T-helper 1 cell (primary cell): ENCODE measurements at places on chromosomes 2 and 18.

DNA sequence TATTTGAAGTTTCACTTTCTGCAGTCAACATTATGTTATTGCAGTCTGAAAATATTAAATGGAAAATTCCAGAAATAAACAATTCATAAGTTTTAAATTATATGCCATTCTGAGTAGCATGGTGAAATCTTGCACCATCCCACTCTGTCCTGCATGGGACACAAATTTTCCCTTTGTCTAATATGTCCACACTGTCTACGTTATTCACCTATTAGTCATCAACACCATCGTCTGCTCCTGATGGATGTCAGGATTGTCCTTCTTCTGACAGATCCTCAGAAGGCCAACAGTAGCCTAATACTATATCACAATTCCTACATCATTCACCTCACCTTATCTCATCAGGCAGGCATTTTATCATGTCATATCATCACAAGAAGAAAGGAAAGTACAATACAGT, 163.1 kb downstream of the TXNL1 start:
- DNase-seq, result no peak

- DNase-seq, result no peak
Measured at GRCh38 chr18:50853863-50854271, 25.1 kb upstream of the ME2 start.

DNA sequence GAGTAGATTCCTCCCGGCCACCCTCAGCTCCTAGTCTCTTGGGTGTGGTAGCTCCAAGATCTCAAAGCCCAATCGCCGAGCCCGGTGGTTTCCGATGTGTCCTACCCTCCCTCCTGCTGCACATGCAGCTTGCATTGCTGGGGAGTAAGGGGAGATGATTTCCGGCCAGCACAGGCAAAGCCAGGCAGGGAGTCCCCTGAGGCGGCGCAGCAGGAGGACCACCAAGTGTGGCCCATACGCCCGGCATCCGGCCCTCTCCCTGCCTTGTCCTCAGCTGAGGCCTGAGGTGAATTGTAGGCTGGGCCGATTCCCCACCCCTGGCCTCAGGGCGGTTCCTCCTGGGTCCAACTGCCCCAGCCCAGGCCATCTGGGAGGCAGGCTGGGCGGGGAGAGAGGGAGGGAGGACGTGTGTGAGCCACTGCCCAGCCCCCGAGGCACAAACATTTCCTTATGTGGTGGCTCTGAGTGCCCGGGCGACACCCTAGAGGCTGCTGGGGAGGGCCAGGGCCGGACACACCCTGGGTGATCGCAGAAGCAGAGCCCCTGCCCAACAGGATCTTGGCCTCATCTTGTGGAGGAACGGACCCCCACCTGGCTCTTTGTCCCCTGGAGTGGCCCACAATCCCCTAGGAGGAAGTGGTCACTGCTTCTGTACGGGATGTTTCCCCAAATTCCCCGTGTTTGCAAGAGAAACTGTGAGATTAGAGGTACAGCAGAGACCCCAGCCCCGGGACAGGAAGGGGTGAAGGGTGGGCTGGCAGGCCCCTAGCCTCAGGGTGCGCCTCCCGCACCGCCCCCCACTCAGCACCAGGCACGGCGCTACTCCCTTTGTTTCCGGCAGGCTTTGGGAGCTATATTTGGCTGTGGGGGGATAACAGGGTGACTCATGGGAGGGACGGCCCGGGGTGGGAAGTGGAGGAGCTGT, 41.9 kb upstream of the PTMA start:
- DNase-seq, result no peak

DNA sequence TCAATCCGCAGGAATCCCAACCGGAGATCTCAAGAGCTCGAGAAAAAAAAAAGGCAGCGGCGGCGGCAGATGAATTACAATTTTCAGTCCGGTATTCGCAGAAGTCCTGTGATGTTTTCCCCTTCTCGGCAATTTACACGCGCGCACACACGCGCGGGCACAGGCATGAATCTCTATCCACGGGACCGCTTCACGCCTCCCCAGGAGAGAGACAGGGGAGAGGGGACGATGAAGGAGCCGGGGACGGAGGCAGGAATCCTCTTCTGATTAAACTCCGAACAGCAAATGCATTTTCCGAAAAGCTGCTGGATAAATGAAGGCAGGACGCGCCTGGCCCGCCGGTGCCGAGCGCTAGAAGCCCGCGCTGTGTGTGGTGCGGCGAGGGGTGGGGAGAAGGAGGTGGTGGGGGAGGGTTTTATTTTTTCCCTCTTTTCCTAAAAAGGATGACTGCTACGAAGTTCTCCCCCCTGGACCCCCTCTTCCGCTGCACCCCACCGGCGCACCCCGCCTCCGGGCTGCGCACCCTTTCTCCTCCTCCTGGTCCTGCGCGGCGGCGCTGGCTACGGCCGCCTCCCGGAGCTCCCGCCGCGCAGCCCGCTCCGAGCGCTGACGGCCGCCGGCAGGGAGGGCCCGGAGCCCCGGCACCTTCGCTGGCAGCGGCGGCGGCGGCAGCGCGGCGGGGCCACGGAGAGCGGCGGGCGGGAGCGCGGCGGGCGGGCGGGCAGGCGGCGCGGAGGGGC, at the start of gene BCL2:
BCL2 (minus strand) TSS at position 387 of the 740 bp plus-strand sequence.
- peak; percentile 60 for DNase-seq

GRCh38 chr2:154466226-154466625, 232.3 kb upstream of the KCNJ3 start:
- no peak for DNase-seq

- no peak for DNase-seq
Measured at GRCh38 chr2:216956820-216957493, 97.1 kb upstream of the TNP1 start.

- DNase-seq, result no peak
Measured at GRCh38 chr2:112073875-112074274, 18.8 kb downstream of the TMEM87B start.

GRCh38 chr18:69397096-69397495, 3.6 kb upstream of the DOK6 start:
- no peak for DNase-seq

GRCh38 chr2:186199029-186199428, 287.0 kb upstream of the ZC3H15 start:
- no peak for DNase-seq

- DNase-seq, result no peak
Measured at GRCh38 chr2:16607301-16607700, 58.3 kb downstream of the CYRIA start.

GRCh38 chr2:173434762-173435569, 80.3 kb downstream of the CDCA7 start:
- DNase-seq, result no peak

- no peak for DNase-seq
Measured at GRCh38 chr18:22694954-22695353, 238.2 kb upstream of the RBBP8 start.

DNA sequence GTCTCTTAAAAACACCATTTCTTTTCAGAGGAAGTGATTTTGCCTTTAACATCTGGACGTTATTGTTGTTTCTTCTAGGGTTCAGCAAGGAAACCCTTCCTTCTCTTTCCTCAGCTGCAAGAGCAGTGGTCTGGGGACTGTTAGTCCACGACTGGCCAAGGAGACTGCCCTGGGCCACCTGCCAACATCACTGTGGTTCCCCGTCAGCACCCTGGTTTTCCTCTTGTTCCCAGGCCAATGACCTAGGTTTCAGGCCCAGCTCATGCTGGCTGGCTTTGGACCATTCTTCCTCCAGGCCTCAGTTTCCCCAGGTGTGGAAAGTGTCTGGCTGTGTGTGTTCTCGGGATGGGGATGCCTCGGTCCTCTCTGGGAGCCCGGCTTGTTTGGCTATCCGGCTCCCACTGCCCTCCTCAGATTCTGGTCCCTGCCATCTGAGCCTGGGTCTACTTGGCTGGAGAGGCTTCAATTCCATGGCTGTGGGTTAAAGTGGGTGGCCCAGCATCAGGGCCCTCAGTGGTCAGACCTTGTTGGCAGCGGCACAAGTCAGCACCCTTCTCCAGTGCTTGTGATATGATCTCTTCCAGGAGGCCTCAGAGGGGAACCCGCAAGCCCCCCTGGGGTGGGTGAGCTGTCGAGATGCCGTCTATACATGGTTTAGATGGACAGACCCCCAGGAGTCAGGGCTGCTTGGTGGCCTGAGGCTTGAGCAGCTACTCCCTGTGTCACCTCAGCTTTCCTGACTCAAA, 234.3 kb upstream of the HS6ST1 start:
- no peak for DNase-seq

DNA sequence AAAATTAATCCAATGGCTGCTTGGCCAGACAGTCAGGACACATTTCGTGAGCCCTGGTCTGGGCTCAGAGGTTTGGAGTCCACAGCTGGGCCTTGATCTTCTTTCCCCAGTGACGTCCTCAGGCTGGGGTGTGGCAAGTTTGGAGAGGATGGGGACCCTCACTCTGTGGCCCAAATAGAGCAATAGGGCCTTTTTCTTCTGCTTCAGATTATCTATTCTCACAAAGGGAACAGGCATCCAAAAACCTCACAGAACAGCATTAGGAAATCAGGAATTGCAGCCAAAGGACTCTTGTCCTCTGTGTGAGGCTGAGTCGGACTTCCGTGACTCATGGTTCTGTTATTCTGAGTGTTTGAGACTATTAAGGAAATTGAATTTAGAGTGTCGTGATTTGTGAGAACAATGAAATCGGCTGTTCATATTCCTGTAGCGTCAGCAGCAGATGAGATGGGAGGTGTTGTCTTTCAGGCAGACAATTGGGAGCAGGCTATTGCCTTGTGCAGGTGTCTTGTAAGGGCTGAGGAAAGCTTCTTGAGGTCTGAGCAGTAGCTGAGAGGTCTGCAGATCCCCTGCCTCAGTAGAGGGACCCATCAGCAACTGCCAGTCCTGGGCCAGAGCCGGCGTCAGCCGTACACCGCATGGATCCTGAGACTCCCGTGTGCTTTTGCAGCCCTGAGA, 113.8 kb downstream of the SH3RF3 start:
- no peak for DNase-seq

DNA sequence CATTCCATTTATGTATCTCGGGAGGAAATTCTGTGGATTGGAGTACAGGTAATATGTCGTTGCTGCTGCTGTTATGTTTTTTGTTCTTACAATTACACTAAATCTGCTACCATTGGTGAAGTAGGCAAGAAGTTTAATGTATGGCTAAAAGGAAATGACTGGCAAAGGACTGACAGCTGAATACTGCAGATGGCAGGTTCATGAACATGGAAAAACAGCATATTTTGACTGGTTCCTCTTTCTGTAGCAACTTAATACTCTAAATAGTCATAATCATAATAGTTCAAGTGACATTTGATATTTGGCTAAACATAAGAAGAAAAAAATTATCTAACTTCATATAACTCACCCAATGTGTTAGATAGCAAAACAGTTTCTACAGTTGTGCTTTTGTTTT, 84.5 kb upstream of the PGAP1 start:
- DNase-seq, result no peak

- DNase-seq, result no peak
Measured at GRCh38 chr18:22378672-22379282, 38.9 kb downstream of the CTAGE1 start.

DNA sequence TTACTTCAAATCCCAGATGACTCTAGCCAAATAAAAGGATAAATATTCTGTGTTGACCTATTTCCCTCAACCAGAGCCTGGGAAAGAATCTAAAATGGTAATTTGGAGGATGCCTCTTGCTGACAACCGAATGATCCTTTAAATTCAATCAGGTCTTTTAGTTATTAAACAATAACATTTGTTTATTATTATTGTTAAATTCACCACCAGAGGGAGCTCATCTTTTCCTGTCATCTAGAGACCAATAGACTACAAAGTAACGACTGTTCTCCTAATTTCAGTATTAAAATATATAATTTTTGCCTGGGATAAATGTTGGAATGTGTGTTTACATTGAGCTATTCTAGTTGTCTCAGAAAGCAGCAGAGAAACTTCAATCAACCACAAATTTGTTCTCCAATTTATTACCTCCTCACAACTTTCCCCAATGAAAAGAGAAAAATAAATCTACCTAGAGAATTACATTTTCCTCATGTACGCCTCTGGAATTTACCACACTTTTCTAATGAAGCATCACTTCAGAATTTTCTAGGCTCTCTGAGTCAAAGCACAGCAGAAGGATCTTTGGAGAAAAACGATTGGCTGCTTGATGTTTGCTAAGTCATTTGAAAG, 142.7 kb downstream of the SCG2 start:
- no peak for DNase-seq

- DNase-seq, result no peak
Measured at GRCh38 chr2:104321796-104322349, 532.0 kb upstream of the POU3F3 start.

GRCh38 chr2:217834057-217834620, 168.7 kb downstream of the TNS1 start:
- no peak for DNase-seq

GRCh38 chr2:238967978-238968360, 120.1 kb downstream of the TWIST2 start:
- DNase-seq, result no peak

GRCh38 chr18:63131106-63131958, 188.2 kb downstream of the BCL2 start:
- peak; percentile 55 for DNase-seq

GRCh38 chr18:51943281-51943680, 396.7 kb upstream of the DCC start:
- DNase-seq, result no peak

DNA sequence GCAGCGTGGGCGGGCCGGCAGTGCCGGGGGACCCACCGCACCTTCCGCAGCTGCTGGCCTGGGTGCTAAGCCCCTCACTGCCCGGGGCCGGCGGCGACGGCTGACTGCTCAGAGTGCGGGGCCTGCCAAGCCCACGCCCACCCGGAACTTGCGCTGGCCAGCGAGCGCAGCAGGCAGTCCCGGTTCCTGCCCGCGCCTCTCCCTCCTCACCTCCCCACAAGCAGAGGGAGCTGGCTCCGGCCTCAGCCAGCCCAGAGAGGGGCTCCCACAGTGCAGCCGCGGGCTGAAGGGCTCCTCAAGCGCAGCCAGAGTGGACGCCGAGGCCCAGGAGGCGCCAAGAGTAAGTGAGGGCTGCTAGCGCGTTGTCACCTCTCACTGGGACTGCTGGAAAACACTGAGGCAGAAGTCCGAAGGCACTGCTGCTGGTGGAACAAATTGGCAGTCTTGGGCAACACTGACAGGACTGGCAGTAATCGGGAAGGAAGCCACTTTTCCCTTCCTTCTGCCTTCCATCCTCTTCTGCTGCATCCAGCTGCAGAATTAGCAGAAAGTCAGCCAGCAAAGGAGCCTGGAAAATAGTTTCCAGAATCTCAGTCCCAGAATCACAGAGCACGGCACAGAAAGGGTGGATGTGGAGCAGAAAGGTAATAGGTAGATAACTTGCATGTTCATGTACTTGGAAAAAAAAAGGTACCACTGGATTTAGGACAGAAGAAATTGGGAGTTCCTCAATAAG, 179.4 kb upstream of the FN1 start:
- no peak for DNase-seq

DNA sequence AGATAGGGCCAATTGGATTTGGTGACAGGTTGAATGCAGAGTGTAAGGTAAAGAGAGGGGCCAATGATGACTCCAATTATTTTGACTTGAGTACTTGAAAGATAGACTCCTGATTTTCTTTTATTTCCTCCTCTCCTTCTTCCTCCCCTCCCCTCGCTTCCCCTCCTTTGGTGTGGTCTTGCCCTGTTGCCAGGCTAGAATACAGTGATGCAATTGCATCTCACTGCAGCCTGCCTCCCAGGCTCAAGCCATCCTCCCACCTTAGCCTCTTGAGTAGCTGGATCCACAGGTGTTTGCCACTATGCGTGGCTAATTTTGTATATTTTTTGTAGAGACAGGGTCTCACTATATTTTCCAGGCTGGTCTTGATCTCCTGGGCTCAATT, 2.3 kb downstream of the DGUOK start:
- no peak for DNase-seq

GRCh38 chr2:108304975-108305374, 16.3 kb downstream of the SULT1C2 start:
- DNase-seq, result no peak

GRCh38 chr18:48723837-48724236, 185.0 kb downstream of the CTIF start:
- no peak for DNase-seq

GRCh38 chr2:54074606-54075341, 40.6 kb upstream of the ACYP2 start:
- DNase-seq, result no peak

- DNase-seq, result no peak
Measured at GRCh38 chr2:171409436-171409971, 24.3 kb downstream of the METTL8 start.
